ENCODE measurements at places on chromosomes 12 and 14.

- no peak for DNase-seq
These were observed 9.8 kb upstream of the GALNT6 start for GRCh38 chr12:51401020-51401419.

- no peak for DNase-seq
These were observed 112.0 kb downstream of the GPHN start for GRCh38 chr14:66619952-66620351.

- no peak for DNase-seq
These were observed 127.2 kb upstream of the GZMB start for GRCh38 chr14:24761141-24761540.

- no peak for DNase-seq
These were observed 62.9 kb upstream of the METAP2 start for GRCh38 chr12:95411057-95411456.

DNA sequence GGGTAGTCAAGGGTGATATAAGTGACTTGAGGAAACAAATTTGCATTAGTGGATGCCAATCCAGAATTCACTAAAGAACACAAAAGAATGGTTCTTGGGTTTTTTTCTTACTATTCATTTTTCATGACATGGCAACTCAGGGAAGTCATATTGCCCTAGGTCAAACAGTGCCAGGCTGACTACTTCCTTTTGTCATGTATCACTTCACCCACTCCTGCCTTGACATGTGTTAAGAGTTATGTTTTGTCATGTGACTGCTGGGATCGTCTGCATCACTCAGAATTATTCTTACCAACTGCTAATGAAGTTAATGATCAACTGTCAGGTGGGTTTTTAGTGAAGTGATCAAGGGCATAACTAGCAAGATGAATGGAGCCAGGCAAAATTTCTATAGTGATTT is 74.2 kb downstream of the PRORP start:
- no peak for DNase-seq

- no peak for DNase-seq
These were observed at the start of gene EIF2S3B for GRCh38 chr12:10505620-10506019. EIF2S3B (plus strand) TSS chr12:10505890; CDS start chr12:10505903, 13 bp downstream.

- no peak for DNase-seq
These were observed 12.3 kb downstream of the GTF2A1 start for GRCh38 chr14:81208489-81208888.

- no peak for DNase-seq
These were observed 145.8 kb downstream of the SLC8A3 start for GRCh38 chr14:70043001-70043400.

DNA sequence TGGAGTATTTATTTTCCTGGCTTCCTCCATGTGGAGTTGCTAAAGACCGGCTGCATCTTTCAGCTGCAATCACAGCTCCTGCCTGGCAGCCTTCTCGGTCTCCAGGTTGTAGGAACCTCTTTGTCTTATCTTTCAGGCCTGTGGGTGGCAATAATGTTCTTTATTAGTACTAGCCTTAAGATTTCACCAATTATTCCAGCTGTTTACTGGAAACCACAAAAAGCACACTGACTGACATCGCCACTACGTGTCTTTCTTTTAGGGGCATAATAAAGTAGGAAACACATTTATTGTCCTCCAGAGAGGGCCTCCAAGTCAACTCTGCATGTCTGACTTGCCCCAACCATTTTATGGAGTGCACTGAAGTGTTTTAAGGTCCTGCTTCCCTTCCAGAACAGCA is 1116.5 kb upstream of the TMEM132C start:
- no peak for DNase-seq

DNA sequence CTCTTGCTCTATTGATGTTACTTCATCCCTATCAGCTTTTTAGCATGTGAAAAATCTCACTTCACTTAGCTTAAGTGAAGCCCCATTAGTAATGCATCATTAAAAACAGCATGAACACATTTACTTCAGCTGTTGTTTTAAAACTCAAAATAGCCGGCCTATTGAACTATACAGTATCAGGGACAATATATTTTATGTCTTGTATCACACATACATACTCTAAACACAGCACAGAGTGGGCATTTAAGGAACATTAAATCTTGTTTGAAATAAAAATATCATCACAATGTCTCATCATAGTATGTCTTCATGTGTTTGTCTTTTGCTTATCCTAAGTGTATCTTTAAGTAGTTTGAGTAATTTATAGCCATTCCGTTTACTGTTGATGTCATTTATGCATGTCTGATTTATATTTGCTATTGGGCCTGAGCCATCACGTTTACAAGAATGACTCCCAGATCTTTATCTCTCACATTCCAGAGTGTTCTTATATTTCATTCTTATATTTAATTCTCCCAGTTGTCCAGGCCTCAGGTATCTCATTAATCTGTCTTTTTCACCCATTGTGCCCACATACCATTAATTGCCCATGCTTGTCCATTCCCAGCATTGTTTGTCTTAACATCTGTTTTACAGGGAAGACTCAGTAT is 57.5 kb downstream of the ARHGAP5 start:
- no peak for DNase-seq

GRCh38 chr14:103343164-103343879 is 9.3 kb downstream of the EIF5 start:
- no peak for DNase-seq

DNA sequence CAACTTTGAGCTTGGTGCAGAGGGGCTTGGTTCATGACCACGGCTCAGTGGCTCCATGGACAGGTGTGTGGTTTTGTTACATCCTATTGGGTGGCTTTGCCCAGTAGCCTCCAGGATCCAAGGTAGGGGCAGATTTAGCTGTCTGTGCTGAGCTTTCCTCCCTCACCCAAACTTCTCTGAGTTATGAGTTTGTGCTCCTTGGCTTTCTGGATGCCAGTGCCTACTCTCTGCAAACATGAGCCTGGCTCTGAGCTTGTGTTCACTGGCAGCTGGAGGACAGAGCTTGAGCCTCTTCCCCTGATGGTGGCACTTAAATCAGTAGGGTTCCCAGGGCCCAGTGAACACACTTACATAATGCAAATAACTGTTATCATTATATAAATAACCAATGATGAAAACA is 45.3 kb upstream of the HECTD1 start:
- DNase-seq = no peak

- DNase-seq = no peak
These were observed 259.6 kb downstream of the AKAP6 start for GRCh38 chr14:32588448-32589320.

GRCh38 chr12:1130571-1130970 is 139.5 kb downstream of the ERC1 start:
- DNase-seq = no peak

DNA sequence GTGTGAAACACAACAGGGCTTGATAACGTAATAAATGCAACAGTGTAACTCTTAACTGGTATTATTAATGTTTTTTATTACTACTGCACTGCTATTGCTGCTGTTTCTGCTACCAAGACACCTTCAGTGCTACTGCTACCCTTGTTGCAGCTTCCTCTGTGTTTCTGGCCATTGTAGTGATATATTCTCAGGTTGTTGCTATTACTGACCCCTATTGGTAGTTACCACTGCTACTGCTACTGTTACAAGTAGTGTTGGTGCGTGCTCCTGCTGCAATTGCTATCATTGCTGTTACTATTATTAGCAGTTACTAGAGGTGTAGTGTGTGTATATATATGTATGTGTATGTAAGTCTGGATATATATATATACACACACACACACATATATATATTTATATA is 87.2 kb upstream of the PTPRB start:
- no peak for DNase-seq
